CD4-positive, alpha-beta memory T cell (primary cell): ENCODE measurements at places on chromosomes 11 and 22.

DNA sequence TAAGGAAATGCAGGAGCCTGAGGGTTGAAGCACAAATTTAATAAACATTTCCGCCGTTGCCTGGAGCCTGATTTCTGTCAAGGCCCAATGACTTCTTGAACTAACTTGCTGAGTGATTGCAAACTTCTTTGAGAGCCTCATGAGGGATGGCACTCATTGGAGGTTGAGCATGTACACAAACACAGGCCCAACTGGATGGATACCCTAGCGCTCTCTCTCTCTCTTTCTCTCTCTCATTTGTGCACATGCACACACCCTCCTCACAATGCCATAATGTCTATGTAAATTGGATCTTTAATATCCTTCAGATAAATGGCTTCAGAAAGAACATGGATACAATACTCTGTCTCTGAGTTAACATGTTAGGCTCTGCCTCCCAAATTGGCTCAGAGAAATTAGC, 597.7 kb upstream of the CADM1 start:
- DNase-seq = no peak

DNA sequence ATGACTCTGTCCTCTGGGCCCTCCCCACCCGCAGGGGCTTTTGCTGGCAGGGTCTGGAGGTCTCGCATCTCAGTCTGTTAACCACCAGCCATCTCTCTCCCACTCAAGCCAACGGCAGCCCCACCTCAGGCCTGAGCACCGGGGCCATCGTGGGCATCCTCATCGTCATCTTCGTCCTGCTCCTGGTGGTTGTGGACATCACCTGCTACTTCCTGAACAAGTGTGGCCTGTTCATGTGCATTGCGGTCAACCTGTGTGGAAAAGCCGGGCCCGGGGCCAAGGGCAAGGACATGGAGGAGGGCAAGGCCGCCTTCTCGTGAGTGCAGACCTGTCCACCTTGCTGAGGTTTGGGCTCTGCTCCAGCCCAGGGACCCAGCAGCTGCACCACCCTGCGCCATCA, 44.3 kb upstream of the TTC12 start:
- DNase-seq = no peak

DNA sequence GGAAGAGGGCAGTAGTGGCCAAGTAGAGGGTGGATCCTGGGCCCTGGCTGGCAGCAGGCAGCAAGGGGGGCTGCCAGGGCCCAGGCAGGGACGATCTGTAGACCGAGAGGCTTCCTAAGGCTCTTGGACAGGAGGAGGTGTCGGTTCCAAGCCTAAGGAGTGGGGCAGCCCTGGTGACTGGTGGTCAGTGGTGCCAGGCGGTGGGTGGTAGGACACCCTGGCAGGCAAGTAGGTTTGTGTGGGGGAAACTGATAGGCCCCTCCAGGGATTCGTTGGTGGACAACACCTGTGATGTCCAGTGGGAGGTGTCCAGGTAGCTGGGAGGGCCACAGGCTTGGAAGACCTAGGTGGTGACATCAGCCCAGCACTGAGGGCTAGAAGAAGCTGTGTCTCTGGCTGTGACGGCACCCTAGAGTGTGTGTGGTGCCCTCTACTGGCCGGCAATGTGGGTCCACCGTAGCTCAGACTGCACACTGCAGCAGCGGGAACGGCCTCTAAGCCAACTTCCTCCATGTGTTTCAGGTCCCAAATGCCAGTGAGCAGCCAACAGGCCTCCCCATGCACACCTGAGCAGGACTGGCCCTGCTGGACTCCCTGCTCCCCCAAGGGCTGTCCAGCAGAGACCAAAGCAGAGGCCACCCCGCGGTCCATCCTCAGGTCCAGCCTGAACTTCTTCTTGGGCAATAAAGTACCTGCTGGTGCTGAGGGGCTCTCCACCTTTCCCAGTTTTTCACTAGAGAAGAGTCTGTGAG, 9.4 kb upstream of the SAMM50 start:
- DNase-seq = peak; percentile 35

- no peak for DNase-seq
These were observed 404.2 kb downstream of the LUZP2 start for GRCh38 chr11:24900960-24901549.

DNA sequence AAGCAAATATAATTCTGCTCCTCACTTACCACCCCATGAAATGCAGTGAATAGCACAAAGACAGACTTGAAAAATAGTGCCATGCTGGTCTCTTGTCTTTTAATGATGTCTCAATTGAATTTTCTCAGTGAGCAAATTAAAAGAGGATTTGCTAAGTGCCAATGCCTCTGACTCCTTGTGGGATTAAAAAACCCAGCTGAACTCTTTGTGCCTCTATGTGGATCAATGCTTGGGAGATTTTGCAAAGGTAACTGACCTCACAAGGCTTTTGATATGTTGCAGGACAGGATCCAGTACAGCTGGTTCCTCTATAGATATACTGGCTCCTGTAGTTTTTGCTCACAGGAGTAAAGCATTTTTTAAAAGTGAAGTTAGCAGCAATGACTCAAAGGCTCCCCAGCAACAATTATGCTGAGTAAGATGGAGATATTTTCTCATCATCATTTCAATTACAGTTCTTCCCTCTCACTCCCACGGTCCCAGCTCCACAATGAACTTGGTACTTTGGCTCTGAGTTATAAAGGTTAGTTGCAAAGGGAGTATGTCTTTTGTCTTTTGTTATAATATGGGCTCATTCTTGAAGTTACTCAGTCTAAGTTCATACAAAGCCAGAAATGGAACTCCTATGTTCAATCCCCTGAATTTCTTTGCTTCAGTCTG, 471.5 kb downstream of the LRRC4C start:
- DNase-seq = no peak

- no peak for DNase-seq
These were observed 14.9 kb downstream of the ZNF74 start for GRCh38 chr22:20408891-20409290.

DNA sequence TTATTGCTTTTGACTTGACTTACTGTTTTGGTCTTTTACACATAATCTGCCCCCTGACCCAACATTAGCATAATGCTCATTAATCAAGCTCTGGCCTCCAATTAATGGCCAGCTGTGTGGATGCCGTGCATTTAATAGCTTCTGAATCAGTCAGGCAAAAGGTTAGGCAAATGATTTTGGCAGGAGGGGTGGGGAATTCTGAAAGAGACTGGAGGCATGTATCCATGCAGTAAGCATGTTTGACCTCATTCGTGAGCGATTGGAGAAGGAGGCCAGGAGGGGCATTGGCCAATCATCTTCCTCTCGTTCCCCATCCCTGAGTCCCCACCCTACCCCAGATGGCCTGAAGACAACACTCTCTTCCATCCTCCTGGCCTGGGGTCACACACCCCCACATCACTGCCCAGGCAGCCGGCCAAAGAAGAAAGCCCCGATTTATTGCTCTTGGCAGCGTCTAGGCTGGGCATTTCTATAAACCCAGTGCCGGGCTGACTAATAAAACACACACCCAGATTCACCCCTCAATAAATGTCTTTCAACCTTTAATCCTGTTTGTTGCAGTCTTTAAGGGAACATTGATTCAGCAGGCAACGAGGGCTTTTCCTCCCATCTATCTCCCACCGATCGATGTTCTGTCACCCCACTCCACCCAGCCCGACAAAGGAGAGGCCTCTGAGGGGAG, 150.0 kb downstream of the OPCML start:
- DNase-seq = no peak

- no peak for DNase-seq
These were observed 29.2 kb upstream of the PPARA start for GRCh38 chr22:46121079-46121478.

GRCh38 chr22:17477391-17477833, 85.9 kb upstream of the SLC25A18 start:
- no peak for DNase-seq

DNA sequence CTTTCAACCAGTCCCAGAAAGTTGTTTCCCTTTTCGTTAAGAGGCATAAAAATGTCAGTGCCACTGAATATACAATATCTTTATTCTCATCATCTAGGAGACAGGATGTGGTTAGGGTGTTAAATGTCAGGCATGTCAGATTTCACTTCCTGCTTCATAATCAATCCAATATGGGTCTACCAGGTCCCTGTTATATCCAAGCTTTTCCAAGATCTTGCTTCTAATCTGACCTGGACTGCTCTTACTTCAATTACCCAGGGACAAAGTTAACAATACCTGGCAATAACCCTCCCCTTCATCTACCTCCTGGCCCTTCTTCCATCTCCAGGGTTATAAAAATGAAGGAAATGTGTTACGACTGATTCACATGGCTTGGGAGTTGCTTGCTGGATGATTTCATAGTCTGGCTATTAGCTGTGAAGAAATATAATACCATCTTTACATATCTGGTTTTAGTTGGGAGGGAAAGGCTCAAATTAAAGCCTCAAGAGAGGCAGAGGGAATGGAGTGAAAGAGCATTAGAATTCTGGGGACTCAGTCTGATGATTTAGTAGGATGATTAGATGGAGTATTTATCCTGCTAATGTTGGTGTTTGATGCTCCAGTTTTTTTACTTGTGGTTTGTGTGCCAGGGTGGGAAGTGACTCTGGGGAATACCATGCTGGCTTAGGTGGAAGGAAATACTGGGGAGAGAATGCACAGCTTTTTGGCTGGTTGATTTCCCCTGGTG, 534.3 kb downstream of the ETS1 start:
- DNase-seq = no peak

DNA sequence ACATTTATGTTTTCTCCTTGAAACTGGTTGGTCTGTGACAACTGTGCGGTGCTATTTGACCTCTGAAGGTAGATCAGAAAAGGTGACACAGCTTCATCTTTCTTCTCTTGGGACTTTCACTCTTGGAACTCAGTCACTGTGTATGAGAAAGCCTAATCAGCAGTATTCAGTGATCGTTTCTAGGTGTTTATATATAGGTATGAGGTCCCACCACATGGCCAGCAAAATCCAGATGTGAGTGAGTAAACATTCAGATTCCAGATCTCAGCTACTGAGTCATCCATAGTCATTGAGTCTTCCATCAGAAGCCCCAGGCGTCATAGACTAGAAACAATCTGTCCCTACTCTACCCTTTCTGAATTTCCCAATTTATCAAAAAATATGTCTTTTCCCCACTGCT, 117.3 kb upstream of the CTSC start:
- no peak for DNase-seq

GRCh38 chr11:73493956-73494598, 103.8 kb downstream of the FAM168A start:
- no peak for DNase-seq

GRCh38 chr11:63609536-63609935, 4.7 kb downstream of the PLAAT3 start:
- no peak for DNase-seq

DNA sequence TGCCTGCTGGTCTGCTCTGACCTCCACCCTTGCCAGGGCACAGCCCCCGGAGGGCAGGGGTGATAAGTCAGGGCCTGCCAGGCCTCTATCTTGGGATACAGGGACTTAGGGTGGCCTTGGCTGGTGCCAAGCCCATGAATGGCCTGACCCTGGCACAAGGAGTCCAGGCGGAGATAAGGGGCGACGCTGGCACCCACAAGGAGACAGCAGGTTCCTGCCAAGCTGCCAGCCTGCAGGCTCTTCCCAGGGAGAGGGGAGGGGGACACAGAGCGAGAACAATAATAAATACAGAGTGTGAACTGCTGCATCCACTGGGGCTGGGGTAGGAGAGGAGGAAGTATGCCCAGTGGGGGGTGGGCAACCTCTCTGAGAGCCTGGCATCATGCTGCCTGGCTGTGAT, 978 bp downstream of the CSDC2 start:
- no peak for DNase-seq

- peak; percentile 75 for DNase-seq
These were observed 21.4 kb downstream of the CD44 start for GRCh38 chr11:35160246-35160824.

DNA sequence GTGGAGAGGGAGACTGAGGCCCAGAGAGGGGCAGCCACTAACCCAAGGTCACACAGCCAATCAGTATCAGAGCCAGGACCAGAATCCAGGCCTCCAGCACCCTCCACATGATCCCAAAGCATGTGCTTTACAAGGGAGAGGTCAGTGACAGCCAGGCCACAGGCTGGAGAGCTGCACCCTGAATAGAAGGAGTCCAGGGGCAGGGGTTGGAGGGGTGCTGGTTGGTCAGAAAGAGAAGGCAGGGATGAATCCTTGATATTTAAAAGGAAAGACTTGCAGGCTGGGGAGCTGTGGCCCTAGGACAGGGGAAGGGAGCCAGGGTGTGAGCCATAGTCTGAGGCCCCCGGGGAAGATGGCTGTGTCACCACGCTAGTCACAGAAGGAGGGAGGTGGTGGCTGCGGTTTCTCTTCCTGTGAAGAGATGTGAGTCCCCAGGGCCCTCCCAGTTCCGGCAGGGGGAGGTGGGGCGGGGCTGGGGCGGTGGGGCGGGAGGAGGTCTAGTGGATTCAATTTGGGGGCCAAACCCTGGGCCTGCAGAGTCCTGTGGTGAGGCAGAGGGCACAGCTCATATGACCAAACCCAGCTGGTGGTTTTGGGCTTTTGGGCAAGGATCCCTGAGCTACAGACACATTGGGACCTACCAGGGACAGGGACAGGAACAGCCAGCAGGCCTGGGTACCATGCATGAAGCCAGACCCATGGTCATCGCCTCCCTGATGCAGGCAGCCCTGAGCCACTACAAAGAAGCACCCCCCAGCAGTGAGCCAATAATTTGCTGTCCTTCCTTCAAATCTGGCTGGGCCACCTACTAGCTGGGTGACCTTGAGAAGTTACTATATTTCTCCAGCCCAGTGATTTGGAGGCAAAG, 14.0 kb downstream of the RAC2 start:
- DNase-seq = peak; percentile 87

- no peak for DNase-seq
These were observed 34.1 kb upstream of the WNT7B start for GRCh38 chr22:46010951-46011626.

GRCh38 chr11:117440258-117440657, 112.6 kb downstream of the CEP164 start:
- DNase-seq = no peak

- no peak for DNase-seq
These were observed 8.5 kb upstream of the PLET1 start for GRCh38 chr11:112269139-112269538.

DNA sequence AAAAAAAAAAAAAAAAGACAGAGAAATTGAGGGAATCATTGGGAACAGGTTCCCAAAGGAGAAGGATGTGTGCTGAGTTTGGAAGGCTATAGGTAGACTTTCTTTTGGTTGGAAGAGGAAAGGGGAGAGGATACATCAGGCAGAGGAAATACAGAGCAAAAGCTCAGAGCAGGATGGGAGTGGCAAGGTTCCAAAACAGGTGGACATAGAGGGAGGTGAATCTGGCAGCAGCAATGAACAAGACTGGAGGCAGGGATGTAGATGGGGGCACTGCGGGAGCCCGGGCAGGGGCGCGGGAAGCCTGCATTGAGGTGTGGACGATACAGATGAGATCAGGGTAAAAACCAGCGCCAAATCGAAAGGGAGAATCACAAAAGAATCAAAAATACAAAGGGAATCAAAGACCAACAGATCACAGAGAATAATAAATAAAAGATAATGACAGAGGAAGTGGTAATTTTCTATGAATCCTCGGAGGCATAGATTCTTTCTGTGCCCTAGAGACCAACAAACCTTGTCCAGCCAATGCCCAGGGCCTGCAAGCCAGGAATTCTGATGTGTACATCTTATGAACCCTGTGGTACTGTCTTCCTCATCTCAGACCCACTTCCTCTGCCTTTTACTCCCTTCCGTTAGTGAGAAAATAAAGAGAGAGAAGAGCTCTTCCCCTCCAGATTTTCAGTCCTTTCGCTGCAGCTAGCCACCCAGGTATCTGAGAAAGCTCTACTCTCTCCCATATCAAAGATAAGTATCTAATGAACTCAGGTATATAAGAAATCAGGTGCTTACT, 70.3 kb downstream of the SLC1A2 start:
- no peak for DNase-seq
